ENCODE measurements at places on chromosomes 11 and 22. TPM values are rescaled to one million over a fixed set of nuclear protein-coding genes. Genes with fewer than 3 reads are reported as not detected.

DNA sequence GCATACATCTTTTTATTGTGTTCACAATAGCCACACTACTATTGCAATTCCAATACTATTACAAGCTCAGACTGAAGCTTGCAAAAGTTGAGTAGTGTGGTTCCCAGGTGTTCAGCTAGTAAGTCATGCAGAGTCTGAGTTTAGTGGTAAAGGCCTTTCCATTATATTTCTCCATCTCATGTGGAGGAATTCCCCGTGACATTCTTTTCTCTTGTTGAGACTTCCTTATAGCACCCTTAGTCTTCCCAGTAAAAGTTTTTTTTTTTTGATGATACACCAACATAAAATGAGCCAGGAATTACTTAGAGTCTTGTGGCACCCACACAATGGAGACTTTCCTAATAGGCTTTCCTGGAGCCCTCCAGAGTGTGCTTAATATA lies 110.8 kb downstream of the UVRAG start:
- no peaks in the 10 kb centered on the region for H3K36me3 ChIP-seq
- DNase-seq = no peak
- H3K4me1 ChIP-seq = peaks cover 6% of the 10 kb centered on the region
- no peak overlapping the region for H3K4me3 ChIP-seq
- H3K27me3 ChIP-seq = no peaks in the 10 kb centered on the region
- no peak overlapping the region for H3K27ac ChIP-seq

- H3K27me3 ChIP-seq = no peaks in the 10 kb centered on the region
- H3K27ac ChIP-seq = no peak within 1 kb of the TSS
- peak; percentile 87 for DNase-seq
- H3K36me3 ChIP-seq = no peaks in the 10 kb centered on the region
- H3K4me3 ChIP-seq = peak within 1 kb of the TSS; percentile 54
Observed at GRCh38 chr22:22558972-22559603, at the start of gene PRAME. Gene PRAME, minus strand, starts transcription at chr22:22559265. Its CDS starts 2,433 bp downstream, at chr22:22556832.

DNA sequence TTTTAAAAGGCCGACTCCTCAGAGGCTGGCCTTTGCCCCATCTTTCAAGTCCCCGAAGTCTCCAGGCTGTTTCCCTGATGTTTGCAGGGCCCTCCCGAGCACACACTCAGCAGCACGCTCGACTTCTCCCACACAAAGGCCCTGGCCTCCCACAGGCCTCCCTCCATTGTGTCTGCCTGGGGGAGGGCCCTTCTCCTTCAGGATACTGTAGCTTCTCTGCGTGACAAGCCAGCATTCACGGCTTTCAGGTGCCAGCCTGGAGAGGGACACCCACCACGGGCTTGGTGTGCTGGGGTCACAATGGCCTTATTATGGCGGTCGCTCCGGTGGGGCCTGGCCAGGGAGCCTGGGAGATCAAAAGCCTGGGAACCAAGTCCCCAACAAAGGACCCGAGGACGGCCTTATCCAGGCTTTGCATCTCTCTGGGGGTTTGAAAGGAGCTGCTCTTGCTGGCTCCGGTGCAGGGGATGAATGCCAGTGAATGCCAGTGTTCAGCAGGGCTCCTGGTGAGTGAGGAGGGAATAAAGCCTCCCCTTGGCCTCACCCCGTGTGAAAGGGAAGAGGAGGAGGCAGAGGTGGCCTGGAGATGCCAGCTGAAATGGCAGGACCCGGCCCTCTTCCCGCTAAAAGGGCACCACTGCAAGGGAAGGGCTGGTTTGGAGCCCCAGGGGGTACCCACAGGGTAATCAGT lies 55.0 kb downstream of the TRAF6 start:
- no peaks in the 10 kb centered on the region for H3K27me3 ChIP-seq
- peaks cover 39% of the 10 kb centered on the region for H3K4me1 ChIP-seq
- H3K27ac ChIP-seq = no peak overlapping the region
- H3K4me3 ChIP-seq = no peak overlapping the region
- no peak for DNase-seq

DNA sequence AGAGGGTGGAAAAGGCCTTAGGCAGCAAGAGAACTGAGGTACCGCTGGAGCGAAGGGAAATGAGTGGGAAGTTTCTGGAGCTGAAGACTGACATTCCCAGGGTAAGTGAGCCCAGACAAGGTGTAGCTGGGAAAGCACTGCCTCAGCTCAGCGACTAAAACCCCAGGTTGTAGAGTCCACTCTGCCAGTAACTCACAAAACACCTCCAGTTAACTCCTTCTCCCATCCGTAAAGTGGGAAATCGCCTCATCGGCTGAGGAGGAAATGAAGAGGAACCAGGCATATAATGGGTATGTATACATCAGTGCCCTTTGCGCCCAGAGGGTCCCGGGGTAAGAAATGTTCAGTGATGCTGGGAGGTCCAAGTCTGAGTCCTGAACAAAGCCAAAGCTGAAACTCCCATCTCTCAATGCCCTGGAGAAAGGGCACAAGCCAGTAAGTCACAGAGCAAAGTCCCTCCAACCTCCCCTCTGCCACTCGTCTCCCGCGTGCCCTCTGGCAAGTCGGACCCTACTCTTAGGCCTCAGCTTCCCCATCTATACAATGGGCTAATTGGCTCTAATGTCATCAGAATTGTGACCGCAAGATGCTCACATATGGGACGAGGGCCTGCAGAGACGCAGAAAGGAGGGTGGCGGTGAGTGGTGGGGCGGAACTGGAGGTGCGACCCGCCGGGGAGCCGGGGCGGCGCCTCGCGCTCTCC lies 588 bp downstream of the VPS37C start:
- H3K36me3 ChIP-seq = peaks cover 2% of the 10 kb centered on the region
- no peak for DNase-seq
- H3K4me1 ChIP-seq = peaks cover 71% of the 10 kb centered on the region

- H3K27ac ChIP-seq = no peak overlapping the region
- peaks cover 1% of the 10 kb centered on the region for H3K36me3 ChIP-seq
- peaks cover 28% of the 10 kb centered on the region for H3K27me3 ChIP-seq
- DNase-seq = no peak
Observed at GRCh38 chr11:102120437-102120973, 10.3 kb downstream of the YAP1 start.

The GRAP2 gene
- 59.4 TPM for total RNA-seq

The RTN4R gene
- 1.4 TPM for total RNA-seq

Data from activated T-cell treated with anti-CD3 and anti-CD28 coated beads, Interleukin-2, amount 50 U/mL, for 72 hours (primary cell).